CD8-positive, alpha-beta memory T cell (primary cell): ENCODE measurements at places on chromosomes 12 and 14. TPM values are rescaled to one million over a fixed set of nuclear protein-coding genes. Genes with fewer than 3 reads are reported as not detected.

DNA sequence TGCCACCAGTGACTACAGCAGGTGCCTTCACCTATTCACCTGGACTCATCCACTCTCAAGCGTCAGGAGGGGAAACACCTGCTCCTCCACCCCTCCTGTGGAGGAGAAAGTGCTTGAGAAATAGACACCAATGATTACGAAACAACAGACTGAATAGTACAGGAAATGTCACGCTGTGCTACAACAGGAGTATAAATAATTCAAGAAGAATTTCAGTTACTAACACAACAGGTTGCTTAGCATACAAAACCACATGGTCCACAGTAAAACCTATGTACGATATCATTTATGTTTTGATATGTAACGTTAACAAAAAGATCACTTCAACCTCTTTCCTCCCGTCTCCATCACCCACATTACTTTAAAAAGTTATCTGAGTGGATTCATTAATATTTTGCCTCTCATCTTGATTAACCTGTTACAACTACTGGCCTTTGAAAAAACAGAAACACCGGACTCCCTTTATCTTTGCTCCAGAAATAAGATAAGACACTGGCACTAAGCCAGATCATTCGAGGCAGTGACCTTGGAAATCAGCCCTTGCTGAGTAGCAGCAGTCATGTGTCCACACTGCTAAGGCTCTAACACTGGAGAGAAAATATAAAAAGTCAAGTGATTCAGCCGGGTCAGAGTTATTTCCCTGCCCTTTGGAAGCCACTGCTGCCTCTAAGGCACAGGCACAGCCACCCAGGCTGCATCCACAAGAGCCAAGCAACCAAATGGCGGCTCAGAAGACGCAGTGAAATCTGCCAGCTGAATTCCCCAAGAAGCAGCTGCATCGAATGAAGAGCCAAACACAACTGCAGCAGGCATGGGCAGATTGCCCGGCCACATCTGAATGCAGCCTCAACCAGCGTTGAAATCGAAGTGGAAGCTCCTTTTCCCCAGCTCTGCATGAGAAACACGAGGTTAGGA, 40.9 kb downstream of the NT5DC3 start:
- no peak for DNase-seq

HOXC12 gene
- not detected for total RNA-seq

HOXC11 gene
- not detected for total RNA-seq

DNA sequence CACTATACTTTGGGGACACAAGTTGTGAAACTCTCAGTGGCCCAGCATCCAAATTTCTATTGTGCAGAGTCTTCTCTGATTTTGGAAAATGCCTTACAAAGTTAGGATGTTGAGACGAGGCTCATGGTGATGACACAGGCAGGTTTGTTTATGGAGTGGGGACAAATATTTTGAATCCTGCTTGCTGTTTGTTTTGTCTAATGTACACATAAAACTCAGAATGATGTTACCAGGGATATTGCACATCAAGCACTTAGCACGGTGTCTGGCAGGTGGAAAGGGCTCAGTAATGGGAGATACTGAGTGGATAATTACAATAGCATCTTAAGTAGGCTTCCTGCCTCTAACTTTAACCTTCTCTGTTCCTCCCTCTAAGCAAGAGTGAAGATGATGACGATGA, 628.9 kb upstream of the TBX3 start:
- DNase-seq, result no peak

DNA sequence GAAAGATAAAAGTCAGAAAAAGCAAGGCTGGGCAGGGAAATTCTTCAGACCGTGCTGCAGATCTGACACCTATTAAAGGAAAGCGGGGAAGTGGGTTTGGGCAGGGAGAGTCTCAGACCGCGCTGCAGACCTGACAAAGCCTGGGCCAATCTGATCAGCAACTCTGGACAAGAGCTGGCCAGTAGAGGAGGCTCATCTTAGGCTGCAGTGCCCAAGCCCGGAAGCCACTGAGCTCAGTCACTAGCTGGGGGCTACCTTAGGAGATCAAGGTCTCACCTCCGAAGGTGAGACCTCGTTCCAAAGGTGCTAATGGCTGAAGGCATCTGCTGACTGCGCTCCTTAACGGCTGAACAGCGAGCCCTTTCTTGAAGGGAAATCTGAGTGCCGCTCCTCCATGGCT, 60.2 kb downstream of the SINHCAF start:
- DNase-seq, result no peak

DNA sequence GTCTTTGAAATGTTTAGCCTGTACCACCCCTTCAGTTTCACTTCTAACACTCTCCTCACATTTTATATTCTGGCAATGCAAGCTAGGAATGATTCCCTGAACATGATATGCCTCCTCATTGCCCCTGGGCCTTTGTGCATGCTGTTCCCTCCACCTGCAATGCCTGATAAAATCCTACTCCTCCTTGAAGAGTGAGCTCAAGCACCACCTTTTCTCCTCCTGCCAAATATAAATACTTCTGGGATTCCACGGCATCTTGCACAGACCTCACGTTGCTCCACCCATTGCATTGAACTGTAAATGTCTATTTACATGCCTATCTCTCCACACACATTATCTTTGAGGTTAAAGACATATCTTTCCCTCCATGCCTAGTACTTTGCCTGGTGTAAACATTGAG, 21.1 kb downstream of the NKX2-1 start:
- DNase-seq, result no peak

SERPINA12 gene
- total RNA-seq, result not detected

GRCh38 chr12:76428117-76428516, 79.9 kb upstream of the BBS10 start:
- no peak for DNase-seq
